ENCODE measurements at places on chromosomes 13 and 19.

- DNase-seq, result no peak
Observed at GRCh38 chr13:30314069-30314468, 6.7 kb upstream of the KATNAL1 start.

DNA sequence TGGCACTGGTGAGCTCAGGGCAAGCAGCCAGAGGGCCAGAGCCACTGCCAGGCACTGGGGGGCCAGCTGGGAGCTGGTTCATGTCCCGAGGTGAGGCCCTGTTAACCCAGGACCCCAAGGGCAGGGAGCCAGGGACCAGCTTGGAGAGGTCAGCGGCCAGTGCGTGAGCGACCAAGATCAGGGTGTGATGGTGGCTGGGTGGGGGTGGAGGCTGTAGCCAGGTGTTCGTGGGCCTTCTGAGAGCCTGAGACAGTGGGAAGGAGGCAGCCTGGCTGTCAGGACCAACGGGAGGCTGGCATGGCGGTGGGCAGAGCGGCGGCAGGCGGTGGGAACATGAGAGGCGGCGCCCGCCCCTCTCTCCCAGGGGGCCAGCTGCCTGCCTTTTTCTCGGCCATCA is 8.1 kb upstream of the KPTN start:
- DNase-seq, result no peak

- DNase-seq, result no peak
Observed at GRCh38 chr19:49468199-49468598, 5.8 kb upstream of the FLT3LG start.

GRCh38 chr19:37931881-37932655 is 25.1 kb downstream of the SIPA1L3 start:
- DNase-seq, result no peak

GRCh38 chr19:21607449-21607848 is 102.0 kb downstream of the ZNF429 start:
- DNase-seq, result no peak

DNA sequence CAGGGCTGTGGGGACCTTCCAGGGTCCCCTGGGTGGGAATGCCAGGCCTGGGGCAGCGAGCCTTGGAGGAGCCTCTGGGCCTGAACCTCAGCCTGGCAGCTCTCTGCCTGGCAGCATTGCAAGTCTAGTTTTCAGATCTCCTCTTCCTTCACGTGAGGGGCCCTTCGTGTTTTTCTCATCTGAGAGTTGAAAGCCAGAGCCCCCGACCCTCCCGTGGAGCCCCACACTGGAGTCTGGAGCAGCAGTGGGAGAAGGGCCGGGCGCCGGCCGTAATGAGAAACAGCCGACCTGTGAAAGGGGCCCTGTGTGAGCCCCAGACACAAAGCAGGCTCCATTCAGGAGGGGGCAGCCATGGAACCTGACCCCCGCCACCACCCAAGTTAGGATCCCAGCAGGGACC is 19.3 kb downstream of the TMED1 start:
- DNase-seq, result no peak

DNA sequence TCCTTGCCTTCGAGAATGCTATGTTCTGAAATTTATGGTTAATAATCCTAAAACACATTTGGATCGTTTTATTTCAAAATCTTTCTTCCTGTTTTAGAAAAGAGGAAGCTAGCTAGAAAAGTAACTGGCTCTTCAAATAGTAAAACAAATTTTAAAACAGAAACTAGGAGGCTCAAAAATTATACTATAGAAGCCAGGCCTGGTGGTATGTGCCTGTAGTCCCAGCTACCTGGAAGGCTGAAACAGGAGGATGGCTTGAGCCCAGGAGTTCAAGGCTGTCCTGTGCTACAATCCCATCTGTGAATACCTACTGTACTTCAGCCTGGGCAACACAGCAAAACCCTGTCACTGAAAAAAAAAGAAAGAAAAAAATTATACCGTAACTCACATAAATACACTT is 57.9 kb downstream of the ELF1 start:
- no peak for DNase-seq

DNA sequence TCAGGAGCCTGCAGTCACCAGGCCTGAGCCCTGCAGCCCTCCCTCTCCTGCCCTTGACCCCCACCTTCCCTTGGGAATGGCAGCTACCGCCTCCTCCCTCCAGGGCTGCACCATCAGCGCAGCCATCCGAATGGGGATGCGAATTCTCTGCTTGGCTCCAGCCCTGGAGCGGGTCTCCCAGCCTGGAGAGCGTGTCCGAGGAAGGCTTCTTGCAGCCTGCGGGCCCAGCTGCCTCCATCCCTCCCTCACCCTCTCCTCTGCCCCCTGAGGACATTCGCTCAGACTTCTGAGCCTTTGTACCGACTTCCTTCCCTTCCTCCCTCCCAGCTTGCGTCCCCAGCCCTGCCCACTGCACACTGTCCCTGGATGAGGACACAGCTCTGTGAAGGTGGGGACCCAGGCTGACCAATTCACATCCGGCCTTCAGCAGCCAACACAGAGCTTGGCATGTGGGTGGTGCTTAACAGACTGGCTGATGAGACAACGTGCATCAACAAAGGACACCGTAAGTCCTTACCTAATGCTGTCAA is 6.0 kb upstream of the NKPD1 start:
- DNase-seq, result no peak

- DNase-seq, result no peak
Observed at GRCh38 chr19:45528149-45528743, 21.0 kb downstream of the VASP start.

DNA sequence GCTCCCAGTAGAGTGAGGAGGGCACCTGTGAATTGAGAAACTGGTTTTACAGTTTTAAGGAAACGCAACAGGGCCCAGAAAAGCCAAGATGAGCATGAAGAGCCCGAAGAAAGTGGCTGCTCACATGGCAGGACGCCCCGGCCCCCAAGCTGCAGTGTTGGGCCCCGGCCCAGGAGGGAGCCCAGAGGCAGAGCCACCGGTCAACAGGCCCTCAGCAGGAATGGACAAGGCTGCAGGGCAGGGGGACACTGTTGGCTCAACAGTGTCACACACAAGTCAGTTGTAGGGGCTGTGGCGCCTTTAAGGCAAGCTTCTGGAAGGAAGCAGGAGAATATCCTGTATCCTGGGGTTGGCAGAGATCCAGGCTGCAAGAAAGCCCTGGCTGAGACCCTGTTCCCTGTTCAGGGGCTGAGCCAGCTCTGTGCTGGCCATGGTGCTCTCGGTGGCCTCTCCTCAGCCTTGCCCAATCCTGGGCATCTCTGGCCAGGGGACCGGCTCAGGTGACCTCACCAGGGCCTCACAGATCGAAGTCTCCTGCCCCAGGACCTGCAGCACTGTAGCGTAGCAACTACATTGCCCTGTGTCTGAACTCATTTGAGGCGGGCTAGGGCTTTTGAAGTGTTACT is 28.0 kb downstream of the UPF1 start:
- no peak for DNase-seq

DNA sequence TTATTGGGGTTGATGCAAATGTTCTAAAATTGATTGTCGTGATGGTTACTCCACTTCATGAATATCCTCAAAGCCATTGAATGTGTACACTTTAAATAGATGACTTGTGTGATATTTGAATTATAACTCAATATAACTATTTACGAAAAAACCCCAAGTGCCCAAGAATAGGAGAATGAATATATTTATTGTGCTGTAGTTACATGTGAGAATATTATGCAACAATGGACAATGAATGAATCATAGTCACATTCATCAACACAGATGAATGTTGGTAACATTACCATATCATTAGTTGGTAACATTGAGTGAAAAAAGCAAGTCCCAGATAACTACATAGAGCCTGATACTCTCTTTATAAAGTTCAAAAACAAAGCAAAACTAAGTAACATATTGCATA is 127.8 kb upstream of the UBL3 start:
- no peak for DNase-seq

DNA sequence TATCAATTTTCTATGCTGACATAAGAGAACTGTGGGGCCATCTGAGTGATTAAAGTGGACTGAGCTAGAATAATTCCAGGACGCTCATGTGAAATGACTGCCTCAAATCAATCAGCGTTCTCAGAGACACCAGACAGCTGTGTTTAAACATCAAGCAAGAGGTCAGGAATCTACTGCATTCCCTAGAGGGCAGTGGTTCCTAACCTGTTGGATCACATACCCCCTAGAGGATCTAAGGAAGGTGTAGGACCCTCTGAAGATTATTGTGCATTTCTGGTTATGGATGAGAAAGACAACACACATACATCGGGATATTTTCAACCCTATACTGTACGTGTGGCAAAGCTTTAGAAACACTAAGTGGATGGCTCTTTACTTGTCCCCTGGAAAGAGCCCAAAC is 51.8 kb upstream of the FREM2 start:
- DNase-seq, result no peak

DNA sequence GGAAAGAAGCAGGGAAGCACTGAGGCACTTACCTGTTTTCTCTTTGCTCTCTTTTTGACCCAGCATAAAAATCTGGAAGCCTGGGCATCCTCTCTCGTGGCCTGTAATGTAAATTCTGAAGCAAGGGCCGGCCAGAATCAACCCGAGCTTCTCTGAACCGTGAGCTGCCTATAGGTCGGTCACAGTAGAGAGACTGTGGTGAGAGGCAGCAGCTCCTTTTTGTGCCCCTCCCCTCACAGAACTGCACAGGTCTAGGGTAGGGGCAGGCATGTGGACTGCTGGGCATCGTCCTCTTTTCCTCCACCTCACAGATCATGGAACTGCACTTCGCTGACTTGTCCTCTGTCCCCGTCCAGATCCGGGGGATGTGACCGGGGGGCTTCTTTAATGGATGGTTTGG is 12.5 kb downstream of the FAM124A start:
- no peak for DNase-seq

DNA sequence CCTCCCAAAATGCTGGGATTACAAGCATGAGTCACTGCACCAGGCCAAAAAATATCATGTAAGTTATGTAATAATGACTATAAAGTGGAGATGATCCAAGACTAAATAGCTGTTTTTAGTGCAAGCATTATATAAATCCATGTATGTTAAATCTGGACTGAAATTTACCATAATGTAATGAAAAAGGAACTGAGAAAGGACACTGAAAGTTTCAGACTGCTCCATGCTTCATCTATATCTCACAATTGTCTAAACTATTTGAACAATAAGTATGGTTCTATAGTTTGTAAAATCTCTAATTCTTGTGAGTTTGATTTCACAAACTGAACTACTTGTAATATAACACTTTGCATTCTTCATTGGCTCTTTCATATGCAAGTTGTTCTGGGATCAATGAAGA is 2299.5 kb downstream of the PCDH9 start:
- DNase-seq, result no peak

GRCh38 chr19:55118401-55118991 is 1.1 kb upstream of the PPP1R12C start:
- DNase-seq, result no peak

- no peak for DNase-seq
Observed at GRCh38 chr13:36130552-36131221, 495 bp downstream of the DCLK1 start.

- DNase-seq, result no peak
Observed at GRCh38 chr13:19882231-19882630, 18.8 kb upstream of the ZMYM5 start.

GRCh38 chr19:2150794-2151338 is 500 bp downstream of the AP3D1 start:
- DNase-seq, result no peak

GRCh38 chr19:1082165-1082927 is 12.8 kb downstream of the POLR2E start:
- no peak for DNase-seq

DNA sequence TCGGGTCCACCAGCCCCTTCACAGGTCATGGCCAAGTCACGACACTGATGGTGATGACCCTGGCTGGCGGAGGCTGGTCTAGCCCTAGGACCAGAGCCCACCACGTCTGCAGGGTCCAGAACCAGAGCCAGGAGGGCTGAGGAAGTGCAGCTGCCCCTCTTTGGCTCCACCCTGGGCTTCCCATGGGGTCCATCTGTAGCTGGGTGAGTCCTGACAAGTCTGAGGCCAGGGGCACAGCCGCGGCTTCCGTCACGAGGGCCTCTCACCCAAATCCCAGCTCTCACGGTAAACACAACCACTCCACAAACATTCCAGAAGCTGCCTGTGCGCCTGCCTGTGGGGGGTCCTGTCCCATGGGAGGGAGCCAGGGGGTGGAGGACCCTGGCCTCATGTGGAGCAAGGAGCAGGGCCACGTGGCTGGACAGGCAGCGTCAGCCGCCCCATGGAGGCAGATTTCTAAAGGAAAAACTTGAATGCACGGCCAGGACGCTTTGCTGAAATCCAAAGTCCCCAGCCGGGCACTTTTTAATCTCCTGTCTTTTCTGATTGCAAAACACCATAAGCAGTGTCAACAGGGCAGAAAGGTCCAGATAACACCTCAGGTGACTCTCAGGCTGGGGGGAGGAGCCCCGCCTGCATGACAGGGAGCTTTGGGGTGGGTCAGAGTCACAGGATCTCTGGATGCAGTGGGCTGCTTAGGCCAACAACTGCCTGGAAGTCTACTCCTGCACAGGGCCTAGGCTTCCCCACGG is 29.9 kb downstream of the CEBPG start:
- no peak for DNase-seq
